ENCODE measurements at places on chromosomes 12 and 14. TPM values are rescaled to one million over a fixed set of nuclear protein-coding genes. Genes with fewer than 3 reads are reported as not detected.

The CACNA2D4 gene
- total RNA-seq, result not detected

The DBX2 gene
- not detected for total RNA-seq

The TMEM63C gene
- 0.77 TPM for total RNA-seq

The NTN4 gene
- total RNA-seq, result 16.3 TPM

The ACRBP gene
- not detected for total RNA-seq

The DPY19L2 gene
- 2.5 TPM for total RNA-seq

The AQP5 gene
- not detected for total RNA-seq

The TPH2 gene
- total RNA-seq, result not detected

The PRB2 gene
- total RNA-seq, result not detected

The ACOT6 gene
- not detected for total RNA-seq

The SPIC gene
- total RNA-seq, result not detected

The RESF1 gene
- total RNA-seq, result 14.3 TPM

The STON2 gene
- 6.3 TPM for total RNA-seq

The TGM1 gene
- 0.74 TPM for total RNA-seq

The TSPAN19 gene
- not detected for total RNA-seq

The TSHR gene
- total RNA-seq, result not detected

The KIF26A gene
- total RNA-seq, result 0.77 TPM

The B3GNT4 gene
- total RNA-seq, result 0.29 TPM

The LRP1-AS gene
- total RNA-seq, result not detected

The LYZ gene
- total RNA-seq, result not detected

The TMEM179 gene
- total RNA-seq, result not detected

The FAM181A gene
- total RNA-seq, result not detected

The TRIP11 gene
- total RNA-seq, result 21.3 TPM

The USP44 gene
- total RNA-seq, result not detected

The ANKRD33 gene
- not detected for total RNA-seq

The ADSS1 gene
- 3.7 TPM for total RNA-seq

The RAB5B gene
- total RNA-seq, result 47.7 TPM

The FAR2 gene
- 3.2 TPM for total RNA-seq

The SLCO1B1 gene
- total RNA-seq, result not detected

The PRKD1 gene
- total RNA-seq, result 4.4 TPM

The CIPC gene
- total RNA-seq, result 13.6 TPM
